ENCODE measurements at places on chromosomes 13 and 19.
A peak's percentile ranks its signal among the peaks of the same experiment; 100 is the strongest.

DNA sequence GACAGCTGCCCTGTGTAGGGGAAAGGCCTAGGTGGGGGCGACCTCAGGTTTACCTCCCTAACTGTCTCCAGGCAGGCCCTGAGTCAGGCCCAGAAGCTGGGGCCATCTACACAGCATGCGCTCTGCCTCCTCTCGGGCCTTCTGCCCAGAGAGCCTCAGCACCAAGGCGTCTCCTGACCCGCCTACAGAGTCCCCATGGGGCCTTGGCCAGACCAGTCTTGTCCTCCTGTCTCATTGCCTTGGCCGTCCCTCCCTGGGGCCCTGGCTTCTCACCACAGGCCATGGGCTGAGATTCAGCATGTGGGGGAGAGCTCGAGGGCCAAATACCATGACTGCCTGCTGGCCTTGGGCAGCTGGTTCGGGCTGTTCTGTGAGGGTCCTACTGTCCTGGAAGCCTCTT, 59.0 kb downstream of the SMARCA4 start:
- no peak for DNase-seq

- DNase-seq, result no peak
These were observed 62.0 kb downstream of the EPSTI1 start for GRCh38 chr13:42929886-42930535.

DNA sequence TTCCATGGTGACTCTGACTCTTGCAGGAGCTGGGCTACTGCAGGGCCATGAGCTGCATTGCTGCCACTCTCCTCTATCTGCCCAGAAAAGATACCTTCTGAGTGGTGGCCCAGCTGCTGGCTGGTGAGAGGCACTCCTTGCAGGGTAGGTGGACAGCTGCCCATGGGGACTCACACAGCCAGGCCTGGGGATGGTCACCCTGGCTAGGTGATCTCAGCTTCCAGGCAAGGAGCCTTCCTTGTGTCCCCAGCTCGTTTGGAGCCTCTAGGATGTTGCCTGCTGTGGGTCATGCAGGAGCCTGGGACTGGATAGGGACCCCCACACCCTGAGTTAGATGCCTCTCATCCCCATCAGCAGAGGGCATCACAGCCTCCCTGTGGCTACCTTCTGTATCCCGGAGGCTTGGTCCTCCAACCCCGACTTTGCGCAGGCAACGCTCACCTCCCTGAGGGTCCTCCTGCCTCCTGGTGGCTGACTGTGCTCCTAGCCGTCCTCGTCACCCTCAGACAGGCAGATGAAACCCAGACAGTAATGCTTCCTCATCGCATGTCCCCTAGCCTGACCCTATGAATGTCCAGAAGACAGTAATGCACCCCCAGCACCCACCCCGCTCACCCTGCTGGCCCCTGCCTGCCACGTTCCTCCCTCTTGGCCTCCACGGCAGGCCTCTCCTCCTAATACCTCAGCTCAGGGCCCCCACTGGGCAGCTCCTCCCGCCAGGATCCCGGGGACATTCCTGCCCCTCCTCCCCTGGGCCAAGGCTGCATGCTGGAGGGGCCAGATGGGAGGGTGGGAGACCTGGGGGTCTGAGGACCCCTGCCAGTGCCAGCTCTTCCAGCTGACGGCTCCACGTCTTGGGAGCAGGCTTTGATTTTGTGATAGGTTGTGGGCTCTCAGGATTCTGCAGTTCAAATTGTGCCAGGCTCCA, 13.6 kb upstream of the ZNF14 start:
- no peak for DNase-seq

DNA sequence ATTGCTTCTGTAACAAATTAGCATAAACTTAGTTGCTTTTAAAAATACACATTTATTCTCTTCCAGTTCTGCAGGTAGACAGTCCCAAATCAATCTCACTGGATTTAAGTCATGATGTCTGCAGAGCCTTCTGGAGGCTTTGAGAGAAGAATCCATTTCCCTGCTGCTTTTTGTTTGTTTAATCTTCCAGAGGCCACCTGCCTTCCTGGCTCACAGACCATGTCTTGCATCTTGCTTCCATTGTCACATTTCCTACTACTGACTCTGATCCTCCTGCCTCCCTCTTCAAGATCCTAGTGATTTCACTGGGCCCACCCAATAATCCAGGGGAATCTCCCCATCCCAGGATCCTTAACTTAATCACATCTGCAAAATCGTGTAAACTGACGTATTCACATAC, 473.3 kb downstream of the ITGBL1 start:
- no peak for DNase-seq

GRCh38 chr13:44220948-44221347, 152.7 kb upstream of the SERP2 start:
- no peak for DNase-seq

DNA sequence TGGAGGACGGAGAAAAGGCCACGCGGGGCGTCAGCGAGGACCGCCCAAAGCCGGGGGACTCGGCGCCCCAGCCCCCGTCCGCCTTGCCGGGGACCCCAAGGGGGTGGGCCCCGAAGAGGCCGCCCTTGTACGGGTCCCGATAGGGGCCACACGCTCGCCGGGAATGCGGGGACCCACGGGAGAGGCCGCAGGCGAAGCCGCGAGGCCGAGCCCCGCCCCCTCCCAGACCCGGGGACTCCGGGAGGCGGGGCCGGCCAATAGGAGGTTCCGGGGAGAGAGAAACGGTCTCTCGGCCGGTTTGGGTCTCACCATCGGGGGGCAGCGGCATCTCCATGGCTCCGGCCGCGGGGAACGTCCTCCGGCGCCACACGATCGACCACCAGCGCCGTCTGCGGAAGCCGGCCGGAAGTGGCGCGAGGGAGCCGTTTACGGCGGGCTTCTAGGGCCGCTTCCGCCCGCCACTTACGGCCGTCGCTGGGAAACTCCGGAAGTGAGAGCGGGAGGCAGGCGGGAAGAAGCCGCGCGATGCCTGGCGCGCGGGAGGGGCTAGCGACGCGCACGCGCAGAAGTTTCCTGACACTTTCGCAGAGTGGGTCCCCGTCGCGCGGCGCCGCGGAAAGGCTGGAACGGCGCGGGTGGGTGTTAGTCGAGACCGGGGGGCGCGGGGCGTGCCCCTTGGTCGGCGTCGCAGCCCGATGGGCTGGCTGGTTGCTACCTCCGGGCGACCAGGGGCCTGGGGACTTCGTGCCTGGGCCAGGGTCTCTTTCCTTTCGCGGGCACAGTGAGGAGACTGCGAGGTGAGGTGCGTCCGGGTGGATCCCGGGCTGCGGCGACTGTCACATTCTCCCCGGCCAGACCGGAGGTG, at the start of gene CHERP:
Gene CHERP (minus strand): TSS at position 393 of the 865 bp plus-strand sequence. CDS start 59 bp downstream, at position 334.
- peak; percentile 95 for DNase-seq

GRCh38 chr13:108212886-108213285, 2.5 kb downstream of the LIG4 start:
- DNase-seq, result no peak

DNA sequence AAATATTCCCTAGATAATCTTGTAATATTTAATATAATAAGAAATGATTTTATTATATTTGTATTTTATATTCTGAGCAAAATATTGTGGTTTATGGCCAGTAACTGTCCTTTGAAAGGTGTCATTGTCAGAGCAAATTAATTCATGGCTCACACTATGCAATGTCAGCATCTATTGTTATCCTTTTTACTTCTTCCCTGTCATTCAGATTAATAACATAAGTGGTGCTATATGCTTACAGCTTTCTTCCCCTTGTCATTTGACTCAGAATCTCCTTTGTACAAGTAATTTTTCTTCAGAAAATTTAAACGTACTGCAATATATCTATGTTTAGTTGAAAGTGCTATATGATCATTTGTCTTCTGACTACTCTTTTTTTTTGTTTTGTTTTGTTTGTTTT, 1738.2 kb upstream of the MIR17HG start:
- DNase-seq, result no peak

GRCh38 chr19:44939668-44940067, 2.4 kb upstream of the APOC4 start:
- DNase-seq, result no peak

DNA sequence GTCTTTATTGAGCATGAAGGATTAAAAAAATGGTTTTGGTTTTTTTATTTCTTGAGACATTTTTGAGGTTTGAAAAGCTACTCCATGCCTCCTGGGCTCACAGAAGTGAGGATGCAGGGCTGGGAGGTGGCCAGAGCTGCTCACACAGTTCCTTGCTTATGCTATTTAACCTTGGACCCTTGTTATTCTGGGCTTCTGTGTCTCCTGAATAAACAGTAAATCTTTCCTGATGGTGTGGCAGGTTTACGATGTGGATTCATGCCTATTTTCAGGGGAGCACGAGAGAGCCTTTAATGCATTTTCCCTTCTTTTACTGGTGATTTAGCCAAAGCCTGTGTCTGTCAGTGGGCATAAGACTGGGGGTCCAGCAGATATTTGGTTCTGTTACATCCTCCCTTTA, 34.3 kb upstream of the PCDH8 start:
- no peak for DNase-seq

GRCh38 chr19:44164327-44164672, 600 bp upstream of the ZNF226 start:
- DNase-seq, result no peak

DNA sequence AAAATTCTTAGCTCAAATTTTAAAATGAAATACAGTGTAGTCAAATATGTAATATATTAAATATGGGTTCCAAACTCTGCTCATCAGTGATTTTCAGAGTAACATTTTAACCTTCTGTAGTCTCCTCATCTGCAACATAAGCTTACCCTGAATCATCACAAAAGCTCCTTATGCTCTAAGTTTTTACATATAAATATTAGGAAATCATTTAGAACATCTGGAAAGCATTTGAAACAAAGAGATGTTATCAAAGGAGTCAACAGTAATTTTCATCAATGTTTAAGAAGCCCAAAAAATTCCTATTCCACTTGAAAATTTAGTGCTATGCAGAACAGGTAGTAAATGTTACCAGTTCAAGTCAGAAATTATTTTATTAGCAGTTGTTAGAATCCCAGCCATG, 224.7 kb downstream of the DCT start:
- no peak for DNase-seq

DNA sequence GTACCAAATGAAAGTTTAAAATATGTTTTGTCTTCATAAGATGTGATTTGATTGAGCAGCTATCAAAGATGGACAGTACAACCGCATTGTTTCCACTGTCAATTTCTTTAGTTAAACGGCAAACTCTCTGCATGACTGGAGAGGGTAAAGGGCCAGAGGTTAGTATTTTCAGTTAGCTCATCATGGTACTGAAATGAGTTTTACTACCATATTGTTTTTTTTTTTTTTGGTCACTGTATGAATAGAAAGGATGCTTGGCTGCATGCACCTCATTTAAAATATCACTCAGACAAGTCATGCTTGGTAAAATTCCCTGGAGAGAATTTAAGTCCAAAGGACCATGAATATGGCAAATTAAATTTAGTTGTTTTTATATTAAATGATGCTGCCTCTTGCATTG, 942.1 kb upstream of the SPRY2 start:
- no peak for DNase-seq

DNA sequence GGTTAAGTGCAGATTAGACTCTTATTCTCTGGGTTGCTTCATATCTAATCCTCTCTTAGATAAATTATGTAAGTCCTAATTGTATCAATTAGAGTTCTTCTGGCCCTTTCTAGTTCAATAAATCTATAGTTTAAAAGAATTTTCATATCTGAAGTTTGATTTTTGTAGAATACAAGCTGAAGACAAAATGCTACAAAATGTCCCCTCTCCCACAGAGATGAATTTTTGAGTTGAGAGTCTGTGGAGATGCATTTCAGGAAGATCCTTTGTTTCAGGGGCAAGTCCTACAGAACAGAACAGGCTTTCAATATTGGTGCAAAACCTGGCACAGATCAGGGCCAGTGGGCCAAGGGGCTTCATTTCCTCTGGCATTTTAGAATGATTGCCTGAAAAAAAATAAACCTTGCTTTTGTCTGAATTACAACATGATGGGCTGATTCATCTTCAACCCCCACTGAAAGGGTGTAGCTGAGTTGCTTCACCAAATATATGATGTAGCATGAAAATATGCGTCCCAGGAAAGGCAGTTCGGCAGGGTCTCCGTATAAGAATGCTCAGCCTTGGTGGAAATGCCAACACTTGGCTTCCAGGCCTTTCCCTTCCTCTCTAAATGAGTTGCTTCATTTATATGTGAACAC, 6.4 kb upstream of the IPO5 start:
- no peak for DNase-seq

DNA sequence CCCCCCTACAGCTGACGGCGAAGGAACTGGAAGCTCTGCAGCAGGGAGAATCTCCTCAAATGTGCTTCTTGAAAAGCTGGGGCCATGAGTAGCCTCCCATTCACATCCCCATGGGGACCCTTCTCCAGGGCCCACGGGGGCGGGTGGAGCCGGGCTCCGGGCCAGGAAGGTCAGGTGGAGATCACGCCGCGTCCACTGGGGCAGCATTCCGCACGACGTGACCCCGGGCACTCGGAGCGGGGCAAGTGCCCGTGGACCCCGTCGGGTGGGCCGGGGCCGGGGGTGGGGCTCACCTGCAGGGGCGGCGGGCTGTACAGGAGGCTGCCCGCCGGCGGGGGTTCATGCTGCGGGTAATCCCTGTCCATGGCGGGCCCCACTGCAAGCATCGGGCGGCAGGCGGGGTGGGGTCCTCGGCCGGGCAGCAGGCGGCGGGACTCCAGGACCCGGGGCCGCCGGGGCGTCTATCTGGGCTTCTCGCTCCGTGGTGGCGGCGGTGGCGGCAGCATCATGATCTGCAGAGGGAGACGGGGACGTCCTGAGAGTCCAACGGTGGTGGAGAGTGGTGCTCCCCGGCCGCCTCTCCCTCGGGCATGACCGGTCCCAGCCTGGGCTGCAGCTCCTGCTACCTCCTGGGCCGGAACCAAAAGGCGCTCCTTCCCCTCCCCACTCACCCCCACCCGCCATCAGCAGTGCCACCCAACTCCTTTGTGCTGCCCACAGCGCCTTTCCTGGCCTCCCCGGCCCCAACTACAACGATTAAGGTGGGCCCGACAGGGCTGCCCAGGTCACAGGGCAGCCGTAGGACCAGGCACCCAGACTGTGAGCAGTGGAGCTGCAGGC, 20.0 kb downstream of the SBNO2 start:
- no peak for DNase-seq

- no peak for DNase-seq
These were observed 10.1 kb upstream of the CD22 start for GRCh38 chr19:35318679-35319448.

GRCh38 chr13:48210178-48210577, 22.8 kb upstream of the ITM2B start:
- no peak for DNase-seq

DNA sequence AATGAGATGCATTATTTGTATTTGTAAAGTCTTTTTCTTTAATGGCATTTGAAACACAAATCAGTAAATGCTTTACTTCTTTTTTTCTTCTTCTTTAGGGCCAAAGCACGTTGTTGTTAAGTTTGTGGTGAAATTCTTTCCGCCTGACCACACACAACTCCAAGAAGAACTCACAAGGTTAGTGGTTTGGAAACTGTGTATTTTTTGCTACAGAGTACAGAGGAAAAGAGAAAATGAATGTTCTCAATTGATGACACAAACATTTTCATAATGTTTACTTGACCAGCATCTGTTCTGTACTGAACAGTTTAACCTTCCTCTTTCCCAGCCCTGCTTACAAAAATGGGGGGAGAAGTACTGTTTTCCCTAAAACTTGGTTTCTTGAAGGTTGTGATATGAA, 190.9 kb upstream of the RNF113B start:
- no peak for DNase-seq

GRCh38 chr19:7869910-7870511, 4.2 kb downstream of the PRR36 start:
- DNase-seq, result peak; percentile 59

- no peak for DNase-seq
These were observed 254.4 kb downstream of the DLEU7 start for GRCh38 chr13:50589139-50589538.

- DNase-seq, result no peak
These were observed 11.3 kb upstream of the IGSF23 start for GRCh38 chr19:44602081-44602480.

- DNase-seq, result no peak
These were observed 5.8 kb upstream of the ILF3 start for GRCh38 chr19:10648360-10648759.

- DNase-seq, result no peak
These were observed 530.6 kb upstream of the SPRY2 start for GRCh38 chr13:80871481-80871880.
